ENCODE measurements at places on chromosomes 13 and 19. TPM values are rescaled to one million over a fixed set of nuclear protein-coding genes. Genes with fewer than 3 reads are reported as not detected.

Gene ACP5
- total RNA-seq: 22.5 TPM

Gene SHISA7
- 0.14 TPM for total RNA-seq

DNA sequence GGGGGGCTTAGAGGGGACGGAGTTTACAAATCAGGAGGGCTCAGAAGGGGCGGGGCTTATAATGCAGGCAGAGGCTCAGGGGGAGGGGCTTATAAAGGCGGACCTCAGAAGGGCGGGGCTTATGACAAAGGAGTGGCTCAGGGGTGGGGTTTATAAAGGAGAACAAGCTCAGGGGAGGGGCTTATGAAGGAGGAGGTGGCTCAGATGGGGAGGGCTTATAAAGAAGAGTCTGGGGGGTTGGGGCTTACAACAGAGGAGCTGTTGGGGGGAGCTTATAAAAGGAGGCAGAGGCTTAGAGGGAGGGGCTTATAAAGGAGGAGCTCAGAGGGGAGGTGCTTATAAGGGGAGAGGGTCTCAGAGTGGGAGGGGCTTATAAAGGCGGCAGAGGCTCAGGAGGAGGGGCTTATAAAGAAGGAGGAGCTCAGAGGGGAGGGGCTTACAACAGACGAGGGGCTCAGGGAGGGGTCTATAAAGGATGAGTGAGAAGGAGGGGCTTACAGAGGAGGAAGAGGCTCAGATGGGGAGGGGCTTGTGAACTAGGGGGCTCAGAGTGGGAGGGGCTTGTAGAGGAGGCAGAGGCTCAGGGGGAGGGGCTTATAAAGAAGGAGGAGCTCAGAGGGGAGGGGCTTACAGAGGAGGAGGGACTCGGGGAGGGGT is 1.0 kb downstream of the SMIM24 start:
- no peak overlapping the region for H3K4me3 ChIP-seq
- no peaks in the 10 kb centered on the region for H3K36me3 ChIP-seq
- peaks cover 3% of the 10 kb centered on the region for H3K4me1 ChIP-seq
- no peak for DNase-seq
- peaks cover 17% of the 10 kb centered on the region for H3K27me3 ChIP-seq
- no peak overlapping the region for H3K27ac ChIP-seq

Gene ADGRE3
- 2.1 TPM for total RNA-seq

- H3K4me3 ChIP-seq: no peak overlapping the region
- H3K27ac ChIP-seq: no peak overlapping the region
- DNase-seq: no peak
- H3K27me3 ChIP-seq: no peaks in the 10 kb centered on the region
- H3K4me1 ChIP-seq: no peaks in the 10 kb centered on the region
These were observed 21.6 kb upstream of the F2RL3 start for GRCh38 chr19:16867211-16867610.

Gene MYO1F
- total RNA-seq: 100 TPM

DNA sequence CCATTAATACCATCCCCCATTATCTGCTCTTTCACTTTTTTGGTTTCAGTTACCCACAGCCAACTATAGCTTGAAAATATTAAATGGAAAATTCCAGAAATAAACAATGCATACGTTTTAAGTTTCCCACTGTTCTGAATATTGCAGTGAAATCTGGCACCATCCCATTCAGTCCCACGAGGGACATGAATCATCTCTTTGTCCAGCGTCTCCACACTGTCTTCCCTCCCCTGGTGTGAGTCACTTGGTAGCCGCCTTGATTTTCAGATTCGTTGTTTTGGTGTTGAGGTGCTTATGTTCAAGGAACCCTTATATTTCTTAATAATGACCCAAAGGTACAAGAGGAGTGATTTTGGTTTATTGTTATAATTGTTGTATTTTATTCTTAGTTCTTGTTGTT is 246.1 kb downstream of the DCT start:
- no peak for DNase-seq
- no peaks in the 10 kb centered on the region for H3K36me3 ChIP-seq
- peaks cover 11% of the 10 kb centered on the region for H3K27me3 ChIP-seq
- H3K4me3 ChIP-seq: no peak overlapping the region
- H3K27ac ChIP-seq: no peak overlapping the region

DNA sequence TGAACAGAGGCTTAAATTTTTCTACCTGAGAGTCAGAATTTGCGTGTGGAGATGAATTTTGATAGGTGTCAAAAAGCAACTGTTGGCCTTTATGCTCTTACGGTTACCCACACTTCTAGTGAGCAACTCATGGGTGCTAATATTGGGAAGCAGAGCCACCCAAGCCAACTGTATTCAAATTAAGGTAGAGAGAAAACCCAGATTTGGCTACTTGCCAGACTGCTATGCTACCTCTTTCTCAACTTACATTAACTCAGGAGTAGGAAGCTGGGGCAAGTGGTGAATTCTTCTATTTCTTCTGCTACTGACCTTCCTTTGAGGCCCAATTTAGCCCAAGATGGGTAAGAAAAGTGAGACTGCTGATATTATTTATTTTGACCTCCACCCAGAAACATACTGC is 83.9 kb downstream of the OLFM4 start:
- H3K4me3 ChIP-seq: no peak overlapping the region
- no peaks in the 10 kb centered on the region for H3K36me3 ChIP-seq
- H3K4me1 ChIP-seq: no peaks in the 10 kb centered on the region
- no peak overlapping the region for H3K27ac ChIP-seq
- no peak for DNase-seq

DNA sequence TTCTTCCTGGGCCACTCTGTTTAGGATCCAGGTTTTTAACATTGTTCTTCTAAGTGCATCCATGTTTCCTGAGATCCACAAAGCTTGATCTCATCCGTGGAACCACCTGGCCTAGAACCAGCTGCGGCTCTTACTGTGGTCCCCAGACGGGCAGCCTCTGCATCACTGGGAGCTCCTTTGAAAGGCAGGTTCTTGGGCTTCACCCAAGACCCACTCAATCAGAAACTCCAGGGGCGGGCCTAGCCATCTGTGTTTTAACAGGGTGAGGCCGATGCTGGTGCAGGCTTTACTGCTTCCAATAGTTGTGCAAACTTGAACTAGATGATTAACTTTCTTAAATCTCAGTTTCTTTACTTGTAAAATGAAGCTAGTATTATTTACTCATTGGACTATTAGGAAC is 605.7 kb downstream of the FGF9 start:
- no peaks in the 10 kb centered on the region for H3K27me3 ChIP-seq
- no peak overlapping the region for H3K4me3 ChIP-seq
- H3K36me3 ChIP-seq: no peaks in the 10 kb centered on the region
- DNase-seq: no peak

GRCh38 chr13:61144301-61144700 is 271.3 kb downstream of the PCDH20 start:
- DNase-seq: no peak
- no peak overlapping the region for H3K4me3 ChIP-seq
- no peaks in the 10 kb centered on the region for H3K27me3 ChIP-seq
- no peaks in the 10 kb centered on the region for H3K36me3 ChIP-seq
- H3K27ac ChIP-seq: no peak overlapping the region

DNA sequence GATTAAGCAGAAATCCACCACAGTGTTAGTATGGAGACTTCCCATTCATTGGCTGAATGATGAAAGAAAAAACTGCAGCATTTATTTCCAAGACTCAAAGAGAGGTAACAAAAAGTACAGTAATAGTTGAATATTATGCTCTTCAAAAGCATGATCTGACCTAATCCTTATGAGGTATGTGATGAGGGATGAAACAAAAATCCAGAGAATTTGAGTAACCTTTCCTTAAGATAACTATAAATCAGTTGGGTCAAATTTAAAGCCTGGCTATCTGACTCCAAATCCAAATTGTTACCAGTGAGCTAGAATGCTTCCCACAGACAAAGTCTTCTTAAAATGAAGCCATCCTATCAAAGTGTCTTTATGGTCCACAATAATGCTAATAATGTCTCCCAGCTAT is 38.1 kb downstream of the NUFIP1 start:
- H3K4me1 ChIP-seq: no peaks in the 10 kb centered on the region
- H3K4me3 ChIP-seq: no peak overlapping the region
- no peak for DNase-seq
- peaks cover 3% of the 10 kb centered on the region for H3K36me3 ChIP-seq
